CD4-positive, alpha-beta T cell treated with Interleukin-10 for 1 hour (primary cell): ENCODE measurements at places on chromosomes 5 and 9.
A peak's percentile ranks its signal among the peaks of the same experiment; 100 is the strongest.

DNA sequence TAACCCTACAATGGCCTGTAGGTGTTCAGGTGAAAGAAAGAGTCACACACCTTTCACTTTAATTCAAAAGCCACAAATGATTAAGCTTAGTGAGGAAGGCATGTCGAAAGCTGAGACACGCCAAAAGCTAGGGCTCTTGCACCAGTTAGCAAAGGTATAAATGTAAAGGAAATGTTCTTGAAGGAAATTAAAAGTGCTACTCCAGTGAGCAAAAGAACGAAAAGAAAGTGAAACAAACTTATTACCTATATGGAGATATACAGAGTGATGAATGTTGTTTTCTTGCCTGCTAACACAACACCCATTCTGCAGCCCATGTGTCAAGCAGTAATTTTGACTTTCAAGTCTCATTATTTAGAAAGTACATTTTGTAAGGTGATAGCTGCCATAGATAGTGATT is 254.2 kb upstream of the SLC24A2 start:
- DNase-seq, result peak; percentile 26

DNA sequence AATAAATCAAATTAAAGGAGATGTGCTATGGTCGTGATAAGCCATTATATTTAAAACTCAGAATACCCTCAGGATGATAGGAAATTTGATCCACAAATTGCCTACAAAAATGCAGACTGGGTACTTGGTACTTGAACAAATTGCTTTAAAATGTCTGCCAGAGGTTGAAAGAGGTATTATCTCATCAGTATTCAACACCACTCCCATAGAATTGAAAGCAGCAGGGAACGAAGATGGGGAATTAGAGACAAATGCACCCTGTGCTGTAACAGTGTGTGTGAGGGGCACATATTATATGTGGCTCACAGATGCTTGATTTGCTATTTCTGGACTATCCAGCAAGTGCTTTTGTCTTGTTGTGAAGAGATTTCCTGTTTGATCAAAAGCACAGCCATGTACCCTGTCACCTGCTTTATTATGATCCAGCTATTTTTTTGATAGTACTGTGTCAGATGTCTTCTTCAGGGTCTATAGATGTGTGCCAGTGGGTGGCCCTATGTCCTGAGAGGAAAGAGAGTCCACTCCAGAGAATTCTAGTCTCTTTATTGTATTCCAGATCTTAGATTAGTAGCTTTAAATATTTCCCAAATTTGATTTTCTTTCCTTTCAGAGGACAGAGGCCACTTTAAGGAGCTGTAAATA is 120.1 kb downstream of the XRCC4 start:
- DNase-seq, result no peak

- DNase-seq, result no peak
Measured at GRCh38 chr5:176873541-176874172, 25.5 kb downstream of the HK3 start.

- DNase-seq, result no peak
Measured at GRCh38 chr5:74625742-74626241, 14.7 kb downstream of the ENC1 start.

GRCh38 chr5:56094579-56095361 is 100.0 kb upstream of the IL6ST start:
- peak; percentile 25 for DNase-seq

DNA sequence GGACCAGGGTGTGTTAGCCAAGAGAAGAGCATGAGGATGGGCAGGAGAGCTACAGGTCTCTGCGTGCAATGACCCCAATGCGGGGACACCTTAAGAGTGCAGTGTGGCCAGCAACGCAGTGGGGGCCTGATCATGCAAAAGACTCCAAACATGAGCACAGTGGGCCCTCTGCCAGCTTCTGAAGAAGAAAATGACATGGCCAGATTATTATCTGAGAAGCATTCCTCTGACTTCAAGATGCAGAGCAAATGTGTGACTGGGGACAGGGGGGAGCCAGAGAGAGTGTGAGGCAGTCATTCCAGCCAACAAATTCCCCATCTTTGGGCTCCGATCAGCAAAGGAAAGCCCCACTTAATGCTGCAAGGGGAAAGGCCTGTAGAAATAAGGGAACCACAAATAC is 229.4 kb downstream of the CDK5RAP2 start:
- DNase-seq, result no peak

DNA sequence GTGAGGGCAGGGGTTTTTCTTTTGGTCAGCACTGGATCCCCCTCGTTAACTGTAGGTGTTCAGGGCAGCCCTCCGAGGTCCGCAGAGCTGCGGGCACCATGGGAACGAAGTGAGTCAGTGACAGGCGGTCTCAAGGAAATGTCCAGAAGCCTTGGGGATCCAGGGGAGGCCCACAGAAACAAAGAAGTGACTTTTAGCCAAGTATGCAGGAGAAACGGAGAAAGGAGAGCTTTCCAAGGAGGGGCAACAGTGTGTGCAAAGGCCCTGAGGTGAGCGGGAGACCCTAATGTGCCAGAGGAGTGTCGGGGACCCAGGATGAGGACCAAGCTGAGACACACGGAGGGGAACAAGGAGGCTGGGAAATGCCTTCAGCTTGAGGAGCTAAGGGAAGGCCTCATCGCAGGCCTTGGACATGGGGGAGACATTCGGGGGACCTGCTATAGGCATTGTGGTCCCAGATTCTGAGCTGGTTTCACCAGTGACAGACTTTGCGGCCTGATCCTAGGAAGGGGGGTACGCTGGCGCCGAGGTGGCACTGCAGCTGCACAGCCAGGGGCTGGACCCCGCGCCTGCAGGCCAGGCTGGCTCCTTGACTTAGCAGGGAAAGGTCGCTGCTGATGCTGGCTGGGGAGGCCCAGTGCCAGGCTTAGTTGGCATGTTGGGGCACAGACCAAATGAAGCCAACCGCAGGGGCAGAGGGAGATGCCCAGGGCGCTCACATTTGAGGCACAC is 3.3 kb downstream of the LTC4S start:
- no peak for DNase-seq

DNA sequence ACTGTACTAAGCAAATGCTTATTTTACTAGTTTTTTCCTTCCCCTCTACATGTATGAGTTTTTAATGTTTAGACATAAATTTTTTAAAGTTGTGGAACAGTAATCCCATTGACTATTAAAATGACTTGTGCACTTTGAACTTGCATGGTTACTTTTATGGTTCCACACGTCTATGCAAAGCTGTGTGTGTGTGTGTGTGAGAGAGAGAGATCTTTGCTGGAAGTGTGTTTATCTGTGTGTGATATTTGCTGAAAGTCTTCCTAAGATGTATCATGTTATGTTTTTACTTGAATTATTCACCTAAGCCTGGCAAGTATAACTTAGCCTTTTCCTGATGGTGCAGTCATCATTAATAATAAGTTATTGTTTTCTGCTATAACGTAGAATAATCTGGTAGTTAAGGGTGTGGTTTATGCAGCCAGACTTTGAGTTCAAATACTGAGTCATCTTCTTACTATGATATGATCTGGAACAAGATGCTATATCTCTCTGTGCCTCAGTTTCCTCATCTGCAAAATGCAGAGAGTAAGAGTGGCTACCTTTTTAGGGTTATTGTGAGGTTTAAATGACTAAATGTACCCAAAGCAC is 138.6 kb downstream of the SMARCA2 start:
- DNase-seq, result no peak

DNA sequence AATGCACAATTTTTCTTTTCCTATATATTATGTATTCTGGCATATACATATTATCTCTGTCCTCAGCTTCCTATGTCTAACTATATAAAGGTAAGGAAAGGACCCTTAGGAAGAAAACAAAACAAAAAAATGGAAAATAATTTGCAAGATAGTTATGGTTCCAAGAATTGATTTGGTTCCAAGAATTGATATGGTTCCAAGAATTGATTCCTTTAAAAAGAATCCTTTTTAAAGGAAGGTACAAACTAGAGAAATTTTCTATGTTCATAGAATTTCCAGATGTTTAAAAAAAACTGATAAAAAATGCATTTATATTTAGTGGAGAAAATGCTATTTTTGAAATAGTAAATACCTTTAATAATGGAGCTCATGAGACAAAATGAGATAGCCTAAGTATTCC is 12.1 kb downstream of the LYRM7 start:
- DNase-seq, result no peak

GRCh38 chr5:149651686-149652085 is 70.4 kb downstream of the ARHGEF37 start:
- no peak for DNase-seq

GRCh38 chr5:179417016-179417415 is 71.8 kb upstream of the ADAMTS2 start:
- no peak for DNase-seq

DNA sequence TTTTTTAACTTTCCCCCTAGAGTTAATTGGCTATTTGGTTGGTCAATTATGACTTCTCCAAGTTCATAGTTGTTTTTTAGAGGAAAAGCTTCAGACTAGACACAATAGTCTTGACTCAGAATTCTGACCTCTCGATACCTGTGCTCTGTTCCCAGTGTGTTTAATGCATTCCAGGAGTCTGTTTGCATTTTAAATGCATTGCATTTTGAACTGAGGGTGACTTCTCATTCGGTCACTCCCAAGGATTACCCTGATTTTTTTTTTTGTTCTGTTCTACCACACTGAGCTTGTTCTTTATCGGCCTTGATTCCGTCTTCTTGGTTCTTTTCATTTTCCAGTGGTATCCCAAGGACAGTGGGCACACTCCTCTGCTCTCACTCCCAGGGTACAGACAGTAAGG is 16.3 kb downstream of the ARHGEF28 start:
- DNase-seq, result no peak

GRCh38 chr9:70600506-70600905 is 186.0 kb upstream of the KLF9 start:
- DNase-seq, result no peak

GRCh38 chr9:84898188-84898587 is 228.7 kb downstream of the NTRK2 start:
- no peak for DNase-seq

- no peak for DNase-seq
Measured at GRCh38 chr5:62621280-62621679, 42.7 kb downstream of the LRRC70 start.

DNA sequence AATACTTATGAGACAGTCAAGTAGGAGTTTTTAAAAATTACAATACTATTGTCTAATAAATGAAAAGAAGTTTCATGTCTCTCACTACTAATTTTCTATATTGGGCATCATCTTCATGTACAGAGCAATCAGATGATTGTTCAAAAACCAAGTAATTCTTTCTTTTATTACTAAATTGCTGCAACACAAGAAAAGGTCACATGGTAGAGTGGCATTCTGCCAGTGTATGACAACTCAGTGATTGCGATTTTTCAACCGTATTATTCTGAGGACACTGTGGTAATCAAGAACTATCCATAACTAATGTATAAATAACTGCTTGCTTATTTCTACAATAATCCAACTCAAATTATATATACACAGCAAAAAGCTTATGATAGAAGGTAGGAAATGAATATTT is 96.7 kb upstream of the GRHPR start:
- DNase-seq, result no peak

- peak; percentile 33 for DNase-seq
Measured at GRCh38 chr5:75335952-75336614, 937 bp upstream of the HMGCR start.

GRCh38 chr5:887947-888637 is 4.5 kb downstream of the BRD9 start:
- no peak for DNase-seq

- no peak for DNase-seq
Measured at GRCh38 chr5:80884929-80885328, 75.2 kb upstream of the RASGRF2 start.

- no peak for DNase-seq
Measured at GRCh38 chr9:37656936-37657335, 6.2 kb downstream of the FRMPD1 start.

GRCh38 chr5:139822553-139823425 is 27.2 kb downstream of the PSD2 start:
- DNase-seq, result no peak

DNA sequence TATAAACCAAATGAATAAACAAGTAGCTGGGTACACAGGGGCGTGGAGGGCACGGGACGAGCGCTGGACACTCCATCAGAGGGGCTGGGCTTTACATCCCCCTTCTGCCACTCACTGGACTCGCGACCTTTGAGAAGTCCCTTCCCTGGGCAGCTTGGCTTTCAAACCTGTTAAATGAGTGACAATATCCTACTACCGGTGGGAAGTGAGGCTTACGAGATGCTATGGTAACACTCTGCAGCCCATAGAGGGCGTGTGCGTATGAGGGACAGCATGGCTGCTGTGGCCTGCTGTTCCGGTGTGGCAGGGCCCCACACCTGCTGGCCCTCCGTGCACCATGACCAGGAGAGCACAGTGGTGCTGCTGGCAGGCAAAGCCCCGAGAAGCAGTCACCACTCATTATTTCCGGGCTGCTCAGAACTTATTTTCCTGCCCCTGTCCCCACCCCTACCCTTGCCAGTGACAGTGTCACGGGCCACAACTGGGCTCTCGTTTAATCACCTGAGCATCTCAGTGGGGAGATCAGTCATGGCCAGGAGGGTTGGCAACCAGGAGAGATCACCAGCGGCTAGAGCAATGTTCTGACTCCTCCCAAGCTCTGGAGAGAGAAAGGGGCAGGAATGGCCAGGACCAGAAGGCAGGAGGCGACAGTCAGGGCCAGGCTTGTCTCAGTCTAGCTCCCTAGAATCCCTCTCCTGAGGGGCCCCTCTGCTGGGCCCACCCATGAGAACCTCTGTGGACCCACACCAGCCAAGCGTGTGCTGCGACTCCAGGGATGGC is 10.5 kb downstream of the CLTB start:
- DNase-seq, result no peak

DNA sequence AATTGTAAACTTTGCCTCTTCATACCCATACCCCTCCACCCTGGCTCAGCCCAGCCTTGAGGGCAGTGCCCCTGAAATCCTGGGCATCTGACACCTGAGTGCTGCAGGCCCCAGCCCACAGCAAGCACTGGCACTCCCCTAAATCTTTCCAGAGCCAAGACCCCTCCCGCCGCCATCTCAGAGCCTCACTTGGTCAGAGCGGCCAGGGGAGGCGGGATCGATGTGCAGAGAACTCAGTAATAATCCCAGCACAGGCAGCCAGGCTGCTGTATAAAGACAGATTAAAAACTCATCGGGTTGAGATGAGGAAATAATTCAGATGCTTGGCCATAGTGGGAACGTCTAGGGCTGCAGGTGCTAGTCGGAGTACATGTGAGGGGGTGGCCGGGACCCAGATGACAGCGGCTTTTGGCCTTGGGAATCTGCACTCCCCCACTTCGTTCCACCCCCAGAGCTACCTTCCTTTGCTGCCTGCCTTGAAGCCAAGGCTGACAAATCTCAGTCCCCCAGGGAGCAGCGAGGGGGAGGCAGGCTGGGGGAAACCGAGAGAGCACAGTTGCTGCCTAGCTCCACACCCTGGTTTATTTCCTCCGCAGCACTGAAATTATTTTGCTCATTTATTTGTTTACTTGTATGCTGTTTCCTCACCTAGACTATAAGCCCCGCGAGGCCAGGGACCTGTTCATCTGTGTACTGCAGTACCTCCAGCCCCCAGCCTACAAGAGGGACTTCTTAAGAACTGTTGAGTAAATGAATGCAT is 19.5 kb upstream of the ARAP3 start:
- DNase-seq, result no peak

- no peak for DNase-seq
Measured at GRCh38 chr5:83583859-83584258, 112.3 kb downstream of the VCAN start.
